ENCODE measurements at places on chromosomes 1 and 21.

DNA sequence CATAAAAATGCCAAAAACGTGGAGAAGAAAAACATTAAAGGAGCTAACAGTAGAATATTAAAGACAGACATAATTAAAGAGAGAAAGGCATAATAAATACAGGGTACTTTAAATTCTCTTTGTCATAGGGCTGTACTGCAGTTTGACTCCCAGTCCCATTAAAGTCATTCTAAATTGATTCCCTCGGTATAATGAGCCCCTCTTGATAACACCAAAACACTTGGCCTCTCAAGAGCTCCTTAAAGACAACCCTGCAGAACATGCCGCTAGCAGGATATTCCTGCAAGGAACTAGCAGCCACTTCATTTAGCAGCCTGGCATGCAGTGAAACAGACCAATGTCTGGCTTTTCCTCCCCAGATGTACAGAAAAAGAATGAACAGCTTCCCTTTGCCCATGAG, 273.8 kb upstream of the ESRRG start:
- no peak for DNase-seq

GRCh38 chr1:201636510-201636971, 97.6 kb downstream of the NAV1 start:
- DNase-seq, result no peak

- no peak for DNase-seq
Observed at GRCh38 chr1:36027766-36028165, 56.1 kb upstream of the TEKT2 start.

DNA sequence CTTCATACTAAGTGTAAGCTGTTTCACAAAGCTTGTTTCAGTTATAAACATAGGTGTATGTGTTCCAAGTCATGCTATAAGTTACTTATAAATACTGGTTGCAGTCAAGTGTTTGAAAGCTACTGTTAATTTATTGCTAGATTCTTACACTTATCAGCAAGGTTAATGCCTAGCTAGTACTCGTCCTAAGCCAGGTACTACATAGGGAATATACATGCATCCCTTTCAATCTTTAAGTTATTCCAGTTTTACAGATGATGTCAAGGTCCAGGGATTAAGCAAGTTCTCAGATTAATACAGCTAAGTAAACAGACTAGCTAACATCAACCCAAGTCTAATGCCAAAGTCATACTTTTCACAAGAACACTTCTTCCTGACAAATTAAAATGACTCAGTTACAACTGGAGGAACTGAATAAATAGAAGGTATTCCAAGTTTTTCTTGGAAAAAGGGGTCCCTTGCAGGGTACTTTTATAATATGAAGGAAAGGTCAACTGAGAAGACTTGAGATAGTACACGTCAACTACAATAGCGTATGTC, 652.2 kb upstream of the USP24 start:
- DNase-seq, result no peak

DNA sequence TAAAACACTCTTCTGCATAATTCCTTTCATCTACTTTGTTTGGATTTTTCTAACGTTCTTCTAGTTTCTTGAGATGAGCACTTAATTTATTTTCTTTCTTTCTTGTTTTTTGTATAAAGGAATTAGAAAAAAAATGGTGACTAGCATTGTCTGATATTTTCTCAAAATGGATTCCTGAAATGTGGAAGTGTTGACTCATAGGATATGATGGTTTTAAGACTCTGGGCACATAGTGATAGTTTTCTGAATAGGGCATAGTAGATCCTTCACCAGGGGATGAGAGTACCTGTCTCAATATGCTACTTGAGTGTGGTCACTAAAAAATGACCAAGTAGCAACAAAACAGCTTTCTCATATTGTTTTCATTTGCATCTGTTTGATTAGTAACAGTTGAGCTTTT, 100.9 kb downstream of the PEX14 start:
- DNase-seq, result no peak

GRCh38 chr21:14384453-14384852, 1.5 kb upstream of the HSPA13 start:
- no peak for DNase-seq
